ENCODE measurements at places on chromosomes 16 and 17. TPM values are rescaled to one million over a fixed set of nuclear protein-coding genes. Genes with fewer than 3 reads are reported as not detected.
A peak's percentile ranks its signal among the peaks of the same experiment; 100 is the strongest.

DNA sequence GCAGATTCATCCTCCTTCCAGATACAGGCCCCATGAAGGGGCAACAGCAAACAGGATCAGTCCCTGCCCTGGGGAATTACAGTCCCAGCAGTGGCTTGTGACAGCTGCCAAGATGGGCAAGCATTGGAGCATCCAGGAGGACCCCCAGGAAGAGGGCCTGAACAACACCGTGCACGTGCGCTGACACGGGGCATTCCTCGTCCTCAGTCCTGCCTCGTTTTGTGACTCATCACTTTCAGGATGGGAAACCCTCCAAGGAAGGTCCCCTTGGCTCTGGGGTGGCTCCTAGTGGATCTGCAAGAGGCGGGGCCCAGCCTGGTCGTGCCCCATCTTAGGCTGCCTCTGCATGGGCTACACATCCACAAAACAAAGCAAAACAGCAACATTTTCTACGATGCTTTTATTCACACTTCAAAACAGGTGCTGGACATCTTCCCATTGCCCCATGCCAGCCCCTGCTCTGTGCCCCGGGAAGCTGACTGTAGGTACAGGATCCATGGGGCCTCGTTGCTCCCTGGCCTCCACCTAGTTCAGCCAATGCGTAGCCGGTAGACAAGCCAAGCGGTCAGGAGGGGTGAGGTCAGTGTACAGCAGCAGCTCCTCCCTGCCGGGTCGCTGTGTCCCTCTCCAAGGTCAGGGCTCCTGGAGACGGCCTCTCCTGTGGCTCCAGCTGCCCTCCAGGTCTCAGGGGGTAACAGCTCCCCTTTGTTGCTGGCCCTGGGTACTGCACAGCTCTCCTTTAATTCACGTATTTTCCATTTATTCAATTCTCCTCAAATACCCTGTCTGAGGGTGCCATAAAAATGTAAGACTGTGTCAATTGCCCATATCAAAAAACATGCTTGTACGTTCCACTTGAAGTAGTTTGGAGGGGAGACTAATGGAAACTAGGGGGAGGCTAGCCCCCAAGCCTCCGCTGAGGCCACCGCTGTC is 32.2 kb downstream of the ACTG1 start:
- no peak for DNase-seq

MT1A gene
- 3.5 TPM for polyA plus RNA-seq

- DNase-seq = no peak
These were observed 2.9 kb upstream of the WSB1 start for GRCh38 chr17:27290916-27291598.

- no peak for DNase-seq
These were observed 23.2 kb downstream of the MXRA7 start for GRCh38 chr17:76687298-76688164.

- DNase-seq = no peak
These were observed 9.4 kb upstream of the TOP2A start for GRCh38 chr17:40427002-40427491.

- peak; percentile 82 for DNase-seq
These were observed 10.3 kb upstream of the TVP23A start for GRCh38 chr16:10828851-10829366.

DNA sequence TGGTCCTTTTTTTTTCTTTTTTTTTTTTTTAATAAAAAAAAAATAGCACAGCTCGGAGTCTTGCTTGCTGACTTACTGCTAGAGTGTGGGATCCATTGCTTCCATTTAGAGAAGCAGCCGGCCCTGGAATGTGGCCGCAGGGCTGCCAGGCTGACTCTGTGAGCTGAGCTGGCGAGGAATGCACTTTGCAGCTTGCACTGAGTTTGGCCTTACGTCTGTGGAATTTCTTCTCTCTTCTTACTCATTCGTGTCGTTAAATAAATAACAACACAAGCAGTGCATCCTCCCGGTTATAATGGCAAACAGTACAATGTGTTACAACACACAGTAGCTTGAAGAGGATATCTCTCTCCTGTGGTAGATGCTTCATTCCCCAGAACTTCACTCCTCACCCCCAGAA is 69.2 kb downstream of the PRKCB start:
- DNase-seq = no peak

DNA sequence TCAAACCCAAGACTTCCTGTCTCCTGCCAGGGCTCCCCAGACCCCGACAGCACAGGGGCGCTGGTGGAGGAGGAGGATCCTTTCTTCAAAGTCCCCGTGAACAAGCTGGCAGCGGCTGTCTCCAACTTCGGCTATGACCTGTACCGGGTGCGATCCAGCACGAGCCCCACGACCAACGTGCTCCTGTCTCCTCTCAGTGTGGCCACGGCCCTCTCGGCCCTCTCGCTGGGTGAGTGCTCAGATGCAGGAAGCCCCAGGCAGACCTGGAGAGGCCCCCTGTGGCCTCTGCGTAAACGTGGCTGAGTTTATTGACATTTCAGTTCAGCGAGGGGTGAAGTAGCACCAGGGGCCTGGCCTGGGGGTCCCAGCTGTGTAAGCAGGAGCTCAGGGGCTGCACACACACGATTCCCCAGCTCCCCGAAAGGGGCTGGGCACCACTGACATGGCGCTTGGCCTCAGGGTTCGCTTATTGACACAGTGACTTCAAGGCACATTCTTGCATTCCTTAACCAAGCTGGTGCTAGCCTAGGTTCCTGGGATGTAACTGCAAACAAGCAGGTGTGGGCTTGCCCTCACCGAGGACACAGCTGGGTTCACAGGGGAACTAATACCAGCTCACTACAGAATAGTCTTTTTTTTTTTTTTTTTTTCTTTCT is 8.1 kb downstream of the SERPINF1 start:
- DNase-seq = no peak

DNA sequence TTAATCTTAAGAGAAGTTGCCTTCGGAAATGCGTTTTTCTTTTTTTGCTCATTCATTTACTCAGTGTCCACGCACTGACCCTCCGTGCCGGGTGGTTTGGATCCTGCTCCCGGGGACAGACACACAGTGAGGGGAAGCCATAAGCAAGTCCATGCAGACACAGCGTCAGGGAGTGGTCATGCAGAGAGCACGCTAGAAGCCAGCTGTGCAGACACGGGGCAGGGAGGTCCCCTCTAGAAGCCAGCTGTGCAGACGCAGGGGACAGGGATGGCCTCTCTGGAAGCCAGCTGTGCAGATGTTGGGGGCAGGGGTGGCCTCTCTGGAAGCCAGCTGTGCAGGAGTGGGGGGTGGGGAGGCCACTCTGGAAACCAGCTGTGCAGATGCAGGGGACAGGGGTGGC is 4.8 kb downstream of the GAA start:
- peak; percentile 48 for DNase-seq

LCAT gene
- 11.1 TPM for polyA plus RNA-seq

GRCh38 chr17:44502598-44503146 is 534 bp downstream of the GPATCH8 start:
- DNase-seq = peak; percentile 46

GAST gene
- not detected for polyA plus RNA-seq

GRCh38 chr17:38324141-38324697 is 19.5 kb downstream of the GPR179 start:
- DNase-seq = peak; percentile 60

- DNase-seq = no peak
These were observed 5.8 kb upstream of the FASN start for GRCh38 chr17:82103553-82104451.

Data from SK-N-SH (cell line).